ENCODE measurements at places on chromosomes 12 and 14. TPM values are rescaled to one million over a fixed set of nuclear protein-coding genes. Genes with fewer than 3 reads are reported as not detected.

Gene TMX1
- total RNA-seq = 96.4 TPM

Gene GALNT9
- not detected for total RNA-seq

- H3K27ac ChIP-seq = no peak overlapping the region
- no peaks in the 10 kb centered on the region for H3K27me3 ChIP-seq
- no peak overlapping the region for H3K4me3 ChIP-seq
- no peak for DNase-seq
These were observed 136.4 kb downstream of the FSCB start for GRCh38 chr14:44370727-44371126.

DNA sequence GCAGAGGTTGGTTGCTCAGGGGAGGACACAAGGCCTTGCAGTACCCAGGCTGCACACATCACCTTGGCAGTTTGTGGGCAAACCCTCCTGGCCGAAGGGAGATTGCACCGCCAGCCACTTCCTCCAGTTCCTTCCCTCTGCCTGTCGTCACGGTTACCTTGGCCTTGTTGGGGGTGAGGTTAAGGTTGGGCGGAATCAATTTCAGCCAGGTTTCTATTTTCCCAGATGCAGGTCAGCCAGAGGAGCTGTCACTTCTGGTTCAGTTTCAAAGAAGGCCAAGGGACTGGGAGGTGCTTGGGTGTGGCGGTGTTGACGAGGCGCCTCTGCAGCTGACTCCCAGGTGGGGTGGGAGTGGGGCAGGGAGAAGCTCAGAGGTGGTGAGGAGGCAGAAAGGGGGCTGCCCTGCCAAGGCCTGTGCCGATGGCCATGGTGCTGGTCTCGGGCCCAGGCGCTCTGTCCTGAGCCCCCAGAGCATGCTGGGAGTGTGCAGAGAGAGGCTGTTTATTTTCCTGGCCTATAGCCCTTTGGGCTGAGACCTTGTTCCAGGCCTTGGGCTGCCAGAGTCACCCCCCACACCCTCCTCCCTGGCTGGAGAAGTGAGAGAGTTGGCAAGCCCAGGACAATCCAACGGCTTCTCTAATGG, 31.4 kb downstream of the JDP2 start:
- DNase-seq = no peak
- H3K27me3 ChIP-seq = no peaks in the 10 kb centered on the region
- no peak overlapping the region for H3K4me3 ChIP-seq
- peaks cover 18% of the 10 kb centered on the region for H3K4me1 ChIP-seq
- no peaks in the 10 kb centered on the region for H3K36me3 ChIP-seq
- H3K27ac ChIP-seq = no peak overlapping the region

Gene WNT1
- not detected for total RNA-seq

DNA sequence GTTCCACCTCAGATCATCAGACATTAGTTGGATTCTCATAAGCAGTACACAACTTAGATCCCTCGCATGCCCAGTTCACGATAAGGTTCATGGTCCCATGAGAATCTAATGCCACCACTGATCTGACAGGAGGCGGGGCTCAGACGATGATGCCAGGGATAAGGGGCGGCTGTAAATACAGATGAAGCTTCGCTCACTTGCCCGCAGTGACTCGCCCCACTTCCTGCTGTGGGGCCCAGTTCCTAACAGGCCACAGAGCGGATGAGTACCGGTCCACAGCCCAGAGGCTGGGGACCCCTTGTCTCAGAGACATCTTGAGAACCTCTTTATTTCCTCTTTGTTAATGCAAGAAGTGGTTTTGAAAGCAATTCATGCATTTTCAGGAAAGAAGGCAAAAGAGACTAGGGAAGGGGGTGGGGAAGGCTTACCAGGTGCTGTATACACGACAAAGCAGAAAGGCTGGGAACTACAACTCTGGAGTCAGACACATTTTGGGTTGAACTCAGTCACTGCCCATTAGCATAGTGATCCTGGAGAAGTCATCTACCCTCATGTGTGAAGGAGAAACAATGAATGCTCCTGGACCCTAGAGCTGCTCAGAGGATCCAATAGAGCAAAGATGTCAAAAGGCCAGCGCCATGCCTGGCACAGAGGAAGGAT, 68.7 kb downstream of the EID3 start:
- no peak overlapping the region for H3K27ac ChIP-seq
- peaks cover 18% of the 10 kb centered on the region for H3K4me1 ChIP-seq
- H3K4me3 ChIP-seq = no peak overlapping the region
- H3K27me3 ChIP-seq = no peaks in the 10 kb centered on the region
- H3K36me3 ChIP-seq = no peaks in the 10 kb centered on the region

DNA sequence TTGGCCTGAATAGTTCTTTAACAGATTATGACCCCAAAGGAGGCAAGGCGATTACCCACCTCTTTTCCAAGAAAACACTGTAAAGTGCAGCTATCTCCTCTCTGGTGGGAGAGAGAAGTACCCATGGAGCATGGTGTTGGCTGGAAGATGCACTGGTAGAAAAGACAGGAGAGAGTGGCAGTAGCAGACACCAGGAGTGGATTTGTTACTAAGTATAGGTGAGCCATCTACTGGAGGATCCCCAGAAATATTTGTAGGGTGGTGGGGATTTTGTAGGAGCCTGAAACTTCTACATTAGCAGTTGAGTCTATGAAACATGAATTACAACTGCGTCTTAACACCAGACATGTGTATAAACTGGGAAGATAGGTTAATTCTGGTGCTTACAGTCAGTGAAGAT, 148.0 kb downstream of the SLC38A4 start:
- H3K27ac ChIP-seq = no peak overlapping the region
- H3K27me3 ChIP-seq = no peaks in the 10 kb centered on the region
- H3K4me3 ChIP-seq = no peak overlapping the region
- DNase-seq = no peak
- peaks cover 6% of the 10 kb centered on the region for H3K4me1 ChIP-seq

GRCh38 chr12:80979816-80980215, 42.1 kb upstream of the LIN7A start:
- no peaks in the 10 kb centered on the region for H3K4me1 ChIP-seq
- H3K36me3 ChIP-seq = no peaks in the 10 kb centered on the region
- H3K27me3 ChIP-seq = no peaks in the 10 kb centered on the region

Gene SIX1
- total RNA-seq = 0.28 TPM

DNA sequence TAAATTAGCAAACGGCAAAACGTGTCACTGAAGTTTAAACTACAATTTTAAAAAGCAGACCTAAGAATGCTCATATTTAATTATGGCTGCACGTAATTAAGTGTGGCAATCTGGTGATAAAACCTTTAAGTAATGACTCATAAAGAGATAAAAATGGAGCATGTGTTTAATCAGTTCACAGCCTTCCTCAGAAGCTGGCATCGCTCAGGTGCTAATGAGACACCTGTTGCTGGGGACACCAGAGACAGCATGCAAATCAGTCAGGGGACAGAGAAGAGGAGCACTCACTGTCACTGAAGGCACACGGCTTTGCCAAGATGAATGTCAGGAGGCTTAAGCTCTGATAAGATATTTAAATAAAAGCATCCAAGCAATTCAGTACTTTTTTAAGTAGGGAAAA, 840.3 kb downstream of the GALC start:
- peaks cover 100% of the 10 kb centered on the region for H3K27me3 ChIP-seq
- peaks cover 5% of the 10 kb centered on the region for H3K4me1 ChIP-seq
- H3K36me3 ChIP-seq = no peaks in the 10 kb centered on the region
- no peak overlapping the region for H3K4me3 ChIP-seq

Gene CCDC184
- total RNA-seq = 1.1 TPM

Gene ESYT1
- total RNA-seq = 75.3 TPM

Gene ADSS1
- 25.3 TPM for total RNA-seq

Gene PLEKHG7
- not detected for total RNA-seq

- no peaks in the 10 kb centered on the region for H3K4me1 ChIP-seq
- peak; percentile 38 for DNase-seq
- no peaks in the 10 kb centered on the region for H3K36me3 ChIP-seq
- H3K27me3 ChIP-seq = no peaks in the 10 kb centered on the region
These were observed 1.1 kb downstream of the IFNG start for GRCh38 chr12:68158432-68158831.

DNA sequence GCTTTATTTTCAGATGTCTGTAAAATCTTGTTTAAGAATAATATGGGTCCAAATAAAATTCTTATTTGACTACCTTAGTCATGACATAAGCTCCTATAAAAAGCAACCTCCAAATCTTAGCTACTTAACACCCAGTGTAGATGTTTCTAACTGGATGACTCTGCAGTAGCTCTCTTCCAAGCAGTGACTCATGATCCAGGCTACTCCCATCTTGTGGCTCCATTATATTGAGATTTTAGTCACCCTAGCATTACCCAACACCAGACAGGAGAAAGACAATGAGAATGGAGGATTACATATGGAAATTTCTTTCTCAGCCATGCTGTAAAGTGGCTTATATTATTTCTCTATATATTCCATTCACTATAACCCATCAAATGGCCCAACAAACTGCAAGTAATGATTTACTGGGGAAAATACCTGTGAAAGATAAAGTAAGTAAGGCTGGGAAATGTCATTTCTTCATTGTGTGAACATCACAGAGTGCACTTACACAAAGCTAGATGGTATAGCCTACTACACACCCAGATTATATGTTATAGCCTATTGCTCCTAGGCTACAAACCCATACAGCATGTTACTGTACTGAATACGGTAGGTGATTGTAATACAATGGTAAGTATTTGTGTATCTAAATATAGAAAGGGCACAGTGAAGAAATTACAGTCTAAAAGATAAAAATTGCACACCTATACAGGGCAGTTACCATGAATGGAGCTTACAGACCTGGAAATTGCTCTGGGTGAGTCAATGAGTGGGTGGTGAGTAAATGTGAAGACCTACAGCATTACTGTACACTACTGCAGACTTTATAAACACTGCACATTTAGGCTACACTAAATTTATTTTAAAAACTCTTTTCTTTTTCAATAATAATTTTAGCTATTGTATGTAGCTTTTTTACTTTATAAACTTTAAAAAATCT, 163.2 kb downstream of the DYRK2 start:
- no peak for DNase-seq
- H3K4me3 ChIP-seq = no peak overlapping the region
- H3K36me3 ChIP-seq = no peaks in the 10 kb centered on the region

Gene P2RX2
- total RNA-seq = 0.15 TPM

DNA sequence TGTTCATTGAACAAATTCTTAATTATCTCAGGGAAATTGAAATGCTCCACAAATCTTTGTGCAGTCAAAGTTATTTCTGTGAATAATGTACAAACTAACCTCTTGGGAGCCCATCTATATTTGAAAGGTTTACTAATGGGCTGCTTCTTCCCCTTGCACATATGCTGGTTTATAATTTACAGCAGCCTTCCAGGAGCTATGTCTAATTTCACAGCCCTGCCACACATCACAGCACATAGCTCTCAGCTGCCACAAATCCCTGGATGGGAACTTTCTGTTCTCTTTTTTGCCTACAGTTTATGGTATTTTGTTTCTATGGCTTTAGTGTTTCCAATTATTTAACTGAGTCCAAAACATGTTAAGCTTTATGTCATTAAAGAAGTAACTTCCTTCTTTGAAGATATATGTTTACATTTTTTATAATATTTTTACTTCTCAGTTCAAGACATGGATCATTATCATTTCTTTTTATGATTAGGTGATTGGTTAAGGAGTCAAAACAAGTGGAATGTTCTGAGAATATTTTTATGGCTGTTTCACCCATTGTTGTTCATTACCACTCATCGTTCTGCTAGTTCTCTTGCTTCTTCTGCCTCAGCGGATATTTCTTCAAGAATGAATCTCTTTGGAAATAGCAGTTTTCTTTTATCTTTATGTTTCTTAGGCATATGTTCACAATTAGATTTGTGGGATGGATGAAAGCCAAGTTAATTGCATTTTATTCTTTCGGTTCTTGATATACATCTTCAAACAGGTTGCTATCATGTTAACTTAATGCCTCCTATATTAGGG, 475.6 kb upstream of the MIS18BP1 start:
- H3K4me1 ChIP-seq = no peaks in the 10 kb centered on the region
- H3K27me3 ChIP-seq = no peaks in the 10 kb centered on the region

Gene NDUFB1
- total RNA-seq = 348 TPM

GRCh38 chr14:72686832-72687231, 207.1 kb downstream of the DPF3 start:
- no peak for DNase-seq
- no peaks in the 10 kb centered on the region for H3K27me3 ChIP-seq
- no peaks in the 10 kb centered on the region for H3K36me3 ChIP-seq
- peaks cover 19% of the 10 kb centered on the region for H3K4me1 ChIP-seq
- H3K27ac ChIP-seq = no peak overlapping the region
